ENCODE measurements at places on chromosomes 1 and 21. TPM values are rescaled to one million over a fixed set of nuclear protein-coding genes. Genes with fewer than 3 reads are reported as not detected.
A peak's percentile ranks its signal among the peaks of the same experiment; 100 is the strongest.

IL20 gene
- total RNA-seq = not detected

OR2L2 gene
- 1.2 TPM for total RNA-seq

RHBDL2 gene
- 10.8 TPM for total RNA-seq

A3GALT2 gene
- 0.87 TPM for total RNA-seq

ARHGEF2 gene
- total RNA-seq = 56.6 TPM

PRAMEF4 gene
- total RNA-seq = not detected

FMOD gene
- total RNA-seq = 5.2 TPM

LRRC53 gene
- total RNA-seq = 0.08 TPM

IFI44L gene
- 12.0 TPM for total RNA-seq

- no peak for DNase-seq
These were observed 4.9 kb downstream of the SH3BGR start for GRCh38 chr21:39456665-39457064.

GRCh38 chr1:201761871-201762270 lies 67.1 kb upstream of the IPO9 start:
- DNase-seq = no peak

- DNase-seq = no peak
These were observed 154.6 kb downstream of the SLC30A10 start for GRCh38 chr1:219773775-219774174.

- no peak for DNase-seq
These were observed 404.5 kb upstream of the LRRC7 start for GRCh38 chr1:69163241-69163640.

DNA sequence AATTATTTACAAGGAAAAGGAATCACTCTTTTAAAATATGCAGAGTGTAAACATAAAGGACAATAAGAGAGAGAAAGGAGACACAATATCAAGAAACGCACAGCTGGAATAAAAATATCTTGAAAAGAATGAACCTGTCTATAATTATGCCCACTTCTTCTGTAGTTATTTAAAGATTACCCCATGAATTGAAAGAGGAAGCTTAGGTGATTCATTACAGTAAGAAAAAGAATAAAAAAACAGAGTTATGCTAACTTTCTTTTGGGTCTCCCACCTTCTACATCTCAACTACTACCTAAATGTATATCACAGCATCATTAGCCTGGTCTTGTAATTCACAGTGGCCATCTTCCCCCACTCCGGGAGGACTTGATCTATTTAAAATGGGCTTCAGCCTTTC lies 182.1 kb downstream of the MRPL39 start:
- no peak for DNase-seq

DNA sequence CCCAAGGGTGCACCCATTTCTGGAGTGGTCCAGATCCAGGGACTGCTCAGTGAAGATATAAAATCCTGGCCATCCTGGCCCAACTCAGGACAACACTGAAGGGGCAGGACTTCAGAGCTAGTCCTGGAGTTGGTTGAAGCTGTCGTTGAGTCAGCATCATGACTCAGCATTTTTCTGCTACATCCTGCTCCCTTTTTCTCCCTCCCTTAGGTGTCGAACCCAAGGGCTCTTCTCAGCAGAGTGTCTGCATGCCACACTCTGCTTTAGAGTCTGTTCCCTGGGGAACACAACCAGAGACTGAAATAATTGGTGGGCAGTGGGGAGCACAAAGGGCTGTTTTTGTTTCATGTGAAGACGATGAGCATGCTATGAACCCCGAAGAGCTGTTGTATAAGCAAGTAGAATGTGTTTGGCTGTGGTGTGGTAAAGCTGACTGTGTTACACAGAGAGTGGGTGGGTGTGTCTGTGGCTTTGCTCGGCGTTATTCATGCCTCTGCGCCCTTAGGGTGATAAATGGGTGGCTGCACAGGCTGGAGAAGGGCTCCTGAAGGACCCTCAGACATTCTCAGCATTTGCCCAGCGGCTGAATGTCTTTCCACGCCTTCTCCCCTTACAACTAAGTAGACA lies 167.2 kb downstream of the CYYR1 start:
- DNase-seq = no peak

DNA sequence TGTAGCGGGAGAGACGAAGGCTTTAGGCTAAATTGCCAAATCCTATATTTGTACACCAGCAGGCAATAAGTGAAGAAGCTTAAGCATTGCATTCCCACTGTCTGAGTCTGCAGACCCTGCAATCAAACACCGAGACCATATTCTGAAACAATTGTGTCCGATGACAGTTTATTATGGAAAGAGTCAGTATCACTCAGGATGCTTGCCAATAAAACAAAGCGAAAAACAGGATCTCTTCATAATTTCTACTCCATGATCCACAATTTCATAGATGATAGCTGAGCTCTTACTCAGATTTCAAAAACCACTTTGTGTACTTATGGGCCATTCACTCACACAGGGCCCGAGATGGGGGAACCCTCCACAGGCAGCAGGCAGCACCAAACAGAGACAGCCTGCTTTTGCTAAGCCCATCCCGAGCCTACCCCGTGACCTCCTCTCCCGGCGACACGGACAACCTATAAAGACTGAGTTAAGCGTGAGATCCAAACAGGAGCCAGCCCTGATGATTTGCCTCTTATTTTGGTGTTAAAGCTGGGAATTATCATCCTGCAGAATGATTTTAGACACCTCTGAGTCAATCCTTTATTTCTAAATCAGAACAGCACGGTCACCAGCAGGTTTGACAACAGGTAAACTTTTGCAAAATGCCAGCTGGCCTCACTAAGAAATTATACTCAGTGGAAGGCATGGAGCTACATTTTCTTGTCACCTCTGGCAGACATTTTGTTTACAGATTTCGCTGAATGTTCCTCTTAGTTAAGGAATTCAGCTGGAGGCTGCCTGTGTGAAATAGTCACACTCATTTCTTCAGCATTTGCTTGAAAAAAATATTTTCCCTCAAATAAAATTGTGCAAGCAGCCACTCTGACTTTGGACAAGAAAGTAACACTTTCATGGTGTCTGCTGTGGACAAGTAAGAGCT lies 212.4 kb downstream of the GPATCH2 start:
- no peak for DNase-seq

GRCh38 chr1:118145721-118146120 lies 39.3 kb downstream of the SPAG17 start:
- DNase-seq = no peak

- DNase-seq = peak; percentile 56
These were observed 7.4 kb upstream of the DEGS1 start for GRCh38 chr1:224175617-224176016.

DNA sequence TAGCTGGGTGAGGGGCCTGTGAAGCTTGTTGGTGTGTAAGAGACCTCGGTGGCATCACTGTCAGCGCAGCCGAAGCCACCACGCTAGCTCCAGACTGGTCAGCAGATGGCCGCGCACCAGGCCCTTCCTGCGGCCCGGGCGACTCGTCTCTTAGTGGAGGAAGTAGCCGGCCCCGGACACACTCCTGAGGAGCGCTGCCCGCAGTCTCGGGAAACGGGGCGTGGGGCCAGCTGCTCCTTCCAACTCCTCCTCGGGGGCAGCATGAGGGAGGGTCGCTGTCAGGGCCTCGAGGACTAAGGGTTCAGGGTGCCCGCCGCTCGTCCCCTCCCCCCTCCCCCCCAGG lies 20.4 kb downstream of the H3-3A start:
- DNase-seq = peak; percentile 79

- DNase-seq = peak; percentile 94
These were observed 3.5 kb upstream of the PEAR1 start for GRCh38 chr1:156889802-156890580.

- DNase-seq = no peak
These were observed 347.6 kb downstream of the CHRM3 start for GRCh38 chr1:239733995-239734394.

DNA sequence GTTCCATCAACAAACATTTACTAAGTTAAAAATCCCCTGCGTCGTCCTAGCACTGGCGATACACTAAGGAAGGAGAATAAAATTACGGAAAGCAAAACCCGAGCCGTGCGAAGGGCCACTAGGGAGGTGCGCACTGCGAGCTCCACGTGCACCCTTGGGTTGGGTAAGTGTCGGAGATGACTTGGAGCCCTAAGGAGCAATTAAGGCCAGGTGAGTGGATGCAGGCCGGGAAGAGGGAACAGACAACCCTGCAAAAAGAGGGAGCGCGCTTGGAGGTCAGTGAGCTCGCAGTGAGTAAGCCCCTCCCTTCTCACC lies 704 bp downstream of the WDR4 start:
- DNase-seq = no peak

DNA sequence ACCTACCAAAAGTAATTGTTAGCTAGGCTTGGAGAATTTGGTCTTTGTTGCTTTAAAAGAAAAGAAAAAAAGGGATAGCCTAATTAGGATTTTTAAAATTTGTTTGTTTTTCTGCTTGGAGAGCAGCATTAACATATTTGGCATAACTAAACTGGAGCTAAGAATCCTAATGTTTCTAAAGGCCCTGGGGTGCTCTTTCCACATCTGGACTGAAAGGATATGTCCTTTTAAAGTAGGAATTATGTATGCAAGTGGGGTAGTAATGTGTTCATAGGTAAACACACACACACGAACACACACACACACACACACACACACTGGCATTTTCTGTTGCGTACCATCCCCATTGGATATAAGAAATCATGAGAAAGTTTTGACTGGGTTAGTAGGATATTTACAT lies 113.9 kb downstream of the KCTD3 start:
- no peak for DNase-seq

DNA sequence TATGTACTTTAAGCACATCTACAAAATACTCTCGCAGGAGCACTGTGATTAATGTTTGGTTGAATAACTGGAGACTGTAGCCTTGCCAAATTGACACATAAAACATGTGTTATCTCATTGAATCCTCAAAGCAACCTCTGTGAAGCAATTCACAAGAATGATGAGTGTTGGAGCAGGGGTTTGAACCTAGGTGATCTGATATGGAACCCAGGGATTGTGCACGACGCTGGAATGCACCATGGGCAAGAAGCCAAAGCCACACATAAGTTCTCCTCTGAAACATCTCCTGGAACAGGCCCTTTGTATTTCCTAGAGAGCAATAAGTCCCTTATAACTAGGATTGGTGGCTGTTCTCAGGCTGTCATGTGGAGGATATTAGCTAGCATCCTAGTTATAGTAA lies 124.6 kb upstream of the IVNS1ABP start:
- DNase-seq = no peak
